ENCODE measurements at places on chromosomes 16 and 17.

DNA sequence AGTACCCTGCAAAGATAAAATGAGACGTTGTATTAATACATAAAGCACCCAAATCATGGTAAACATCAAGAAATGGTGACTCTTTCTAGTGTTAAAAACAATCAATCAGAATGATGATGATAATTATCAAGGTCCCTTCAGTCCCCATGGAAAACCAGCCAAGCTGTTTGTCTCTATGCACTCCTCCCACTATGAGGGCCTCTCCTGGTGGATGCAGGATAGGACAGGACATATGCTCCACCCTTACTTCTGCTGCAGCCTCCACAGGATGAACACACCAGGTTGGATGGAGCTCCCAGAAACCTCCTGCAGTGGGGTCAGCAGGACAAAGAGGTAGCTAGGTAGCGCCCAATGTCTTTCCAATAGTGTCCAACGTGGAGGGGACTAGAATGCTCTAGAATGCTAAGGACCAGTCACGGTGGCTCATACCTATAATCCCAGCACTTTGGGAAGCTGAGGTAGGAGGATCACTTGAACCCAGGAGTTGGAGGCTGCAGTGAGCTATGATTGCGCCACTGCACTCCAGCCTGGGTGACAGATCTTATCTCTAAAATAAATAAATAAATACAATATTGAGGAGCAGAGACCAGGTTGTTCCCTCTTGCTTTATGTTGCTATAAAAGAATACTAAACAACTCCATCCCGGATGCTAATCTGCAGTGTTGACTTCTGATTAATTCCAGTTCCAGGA is 9.9 kb upstream of the KDM8 start:
- DNase-seq = no peak

DNA sequence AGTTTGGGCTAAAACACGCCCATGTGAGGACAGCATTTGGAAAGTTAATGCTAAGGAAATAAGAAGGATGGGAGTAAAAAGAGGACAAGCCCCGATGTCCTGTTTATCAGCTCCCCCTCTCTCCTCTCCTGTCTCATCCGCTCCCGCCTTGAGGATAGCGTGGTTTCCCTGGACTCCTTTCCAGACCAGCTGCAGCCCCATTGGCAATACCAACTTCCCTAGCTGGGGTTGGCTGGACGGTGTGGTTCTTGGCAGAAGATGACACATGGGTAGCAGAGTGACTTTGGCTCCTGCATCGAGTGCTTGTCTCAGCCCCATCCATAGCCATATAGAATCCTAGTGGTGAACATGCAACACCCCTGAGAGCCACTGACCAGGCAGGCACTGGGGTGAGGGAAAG is 185.9 kb downstream of the CCDC182 start:
- no peak for DNase-seq

DNA sequence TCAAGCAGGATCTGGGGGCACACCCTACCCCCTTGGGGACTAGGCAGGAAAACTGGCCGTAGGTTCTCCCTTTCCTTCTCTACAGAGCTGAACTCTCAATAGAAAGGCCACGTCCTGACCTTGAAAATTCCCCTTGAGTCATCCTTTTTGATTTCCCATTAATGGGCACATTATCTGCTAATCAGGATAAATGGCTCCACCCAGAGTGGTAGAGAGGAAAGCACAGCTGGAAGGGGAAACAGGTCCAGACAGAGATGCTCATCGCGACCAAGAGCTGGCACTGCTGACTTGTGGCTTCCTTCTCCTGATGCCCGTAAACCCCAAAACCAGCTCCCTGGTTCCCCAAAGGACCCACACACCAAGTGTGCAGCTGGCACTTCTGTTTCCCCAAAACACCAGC is 206.5 kb upstream of the CDH5 start:
- DNase-seq = no peak

- DNase-seq = no peak
Observed at GRCh38 chr17:46020023-46020761, 21.1 kb downstream of the STH start.

DNA sequence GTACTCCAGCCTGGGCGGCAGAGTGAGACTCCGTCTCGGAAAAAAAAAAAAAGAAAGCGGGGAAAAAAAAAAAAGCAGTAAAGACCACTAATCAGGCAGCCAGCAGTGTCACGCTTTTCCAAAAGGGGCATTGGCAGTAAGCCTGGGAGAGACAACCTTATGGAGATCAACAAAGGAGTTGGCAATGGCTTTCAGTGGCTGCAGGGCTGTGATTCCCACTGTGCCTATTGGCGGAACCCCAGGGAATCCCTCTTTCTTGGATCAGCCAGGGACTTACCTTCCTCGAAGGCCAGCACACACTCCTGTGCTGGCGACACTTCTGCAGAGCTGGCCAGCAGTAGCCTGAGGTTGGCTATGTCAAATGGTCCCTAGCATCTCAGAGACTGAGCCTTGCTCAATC is 43.2 kb upstream of the ZFHX3 start:
- no peak for DNase-seq

- DNase-seq = no peak
Observed at GRCh38 chr16:48561960-48562393, 48.0 kb downstream of the N4BP1 start.

GRCh38 chr17:54626146-54626703 is 274.4 kb upstream of the TOM1L1 start:
- DNase-seq = no peak

DNA sequence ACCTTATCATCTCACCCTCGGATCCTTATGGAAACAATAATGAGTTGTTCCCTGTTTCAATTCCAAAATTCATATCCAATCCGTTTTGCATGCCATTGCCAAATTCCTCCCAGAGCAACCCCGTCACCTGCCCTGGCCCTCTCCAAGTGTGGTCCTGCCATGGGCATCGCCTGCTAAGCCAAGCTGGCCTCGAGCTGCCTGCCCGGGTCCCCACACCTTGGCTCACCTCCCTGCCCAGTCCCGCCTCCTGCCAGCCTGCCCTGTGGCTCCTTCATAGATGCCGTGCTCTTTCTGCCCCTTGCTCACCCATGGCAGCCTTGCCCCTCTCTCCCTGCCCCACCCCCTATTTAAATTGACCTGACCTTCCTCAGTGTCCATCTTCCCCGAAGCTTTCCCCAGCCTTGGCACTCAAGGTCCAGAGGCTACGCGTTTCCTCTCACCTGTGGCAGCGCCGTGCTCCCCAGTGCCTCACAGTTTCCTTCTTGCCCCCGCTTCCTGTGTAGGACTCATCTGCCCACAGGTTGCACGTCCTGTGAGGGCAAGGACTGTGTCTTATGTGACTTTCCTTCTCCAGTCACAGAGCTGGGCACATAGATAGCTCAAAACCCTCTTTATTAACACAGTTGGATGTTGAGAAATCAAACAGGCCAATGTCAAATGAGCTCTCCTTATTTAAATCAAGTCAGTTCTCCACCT is 12.7 kb downstream of the MAPT start:
- DNase-seq = no peak

DNA sequence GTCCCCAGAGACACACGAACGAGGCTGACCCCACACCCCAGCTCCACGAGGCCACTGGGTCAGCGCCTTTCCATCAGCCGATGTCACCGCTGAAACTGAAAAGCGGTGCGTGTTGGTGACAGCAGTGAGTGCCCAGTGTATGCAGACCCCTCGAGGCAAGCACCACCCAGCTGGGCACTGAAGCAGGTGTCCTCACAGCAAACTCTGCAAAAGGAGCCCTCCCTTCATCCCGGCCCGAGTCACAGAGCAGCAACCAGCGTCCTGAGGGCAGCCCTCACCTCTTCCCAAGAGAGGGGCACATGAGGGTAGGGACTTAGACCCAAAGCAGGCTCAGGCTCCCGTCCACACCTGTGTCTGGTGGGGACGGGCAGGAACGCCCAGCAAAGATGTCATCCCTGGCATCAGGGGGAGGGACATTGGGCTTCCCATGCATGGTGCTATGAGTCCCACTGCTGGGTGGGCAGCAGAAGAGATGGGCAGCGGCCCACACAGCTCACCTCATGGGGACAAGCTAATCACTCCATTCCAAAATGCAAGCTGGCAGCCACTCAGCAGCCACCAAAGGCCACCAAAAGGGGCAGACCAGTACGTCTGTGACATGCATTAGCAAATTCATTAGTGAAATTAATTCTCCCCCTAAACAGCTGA is 49.2 kb downstream of the RBFOX3 start:
- DNase-seq = no peak

- no peak for DNase-seq
Observed at GRCh38 chr16:15770107-15770506, 86.7 kb downstream of the MYH11 start.

DNA sequence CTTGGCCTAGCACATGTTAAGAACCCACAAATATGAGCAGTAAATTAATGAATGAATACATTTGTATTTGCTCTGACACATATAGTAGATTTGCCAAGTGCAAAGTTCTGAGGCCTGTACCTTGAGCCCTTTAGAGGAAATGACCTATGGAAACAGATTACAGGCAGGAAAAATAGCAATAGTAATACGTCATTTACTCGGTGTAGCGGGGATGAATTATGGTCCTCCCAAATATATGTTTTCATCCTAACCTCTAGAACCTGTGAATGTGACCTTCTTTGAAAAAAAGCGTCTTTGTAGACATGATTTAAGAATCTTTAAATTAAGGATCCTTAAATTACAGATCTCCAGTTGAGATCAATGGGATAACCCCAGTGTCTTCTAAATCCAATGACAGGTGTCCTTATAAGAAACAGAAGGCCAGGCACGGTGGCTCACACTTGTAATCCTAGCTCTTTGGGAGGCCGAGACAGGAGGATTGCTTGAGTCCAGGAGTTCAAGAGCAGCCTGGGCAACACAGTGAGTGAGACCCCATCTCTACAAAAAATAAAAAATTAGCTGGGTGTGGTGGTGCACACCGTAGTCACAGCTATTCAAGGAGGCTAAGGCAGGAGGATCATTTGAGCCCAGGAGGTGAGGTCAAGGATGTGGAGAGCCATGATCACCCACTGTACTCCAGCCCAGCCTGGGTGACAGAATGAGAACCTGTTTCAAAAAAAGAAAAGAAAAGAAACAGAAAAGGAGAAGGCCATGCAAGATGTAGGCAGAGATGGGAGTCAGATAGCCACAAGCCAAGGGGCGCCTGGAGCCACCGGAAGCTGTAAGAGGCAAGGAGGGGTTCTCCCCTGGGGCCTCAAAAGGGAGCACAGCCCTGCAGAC is 5.1 kb upstream of the ITPRIPL2 start:
- DNase-seq = no peak

DNA sequence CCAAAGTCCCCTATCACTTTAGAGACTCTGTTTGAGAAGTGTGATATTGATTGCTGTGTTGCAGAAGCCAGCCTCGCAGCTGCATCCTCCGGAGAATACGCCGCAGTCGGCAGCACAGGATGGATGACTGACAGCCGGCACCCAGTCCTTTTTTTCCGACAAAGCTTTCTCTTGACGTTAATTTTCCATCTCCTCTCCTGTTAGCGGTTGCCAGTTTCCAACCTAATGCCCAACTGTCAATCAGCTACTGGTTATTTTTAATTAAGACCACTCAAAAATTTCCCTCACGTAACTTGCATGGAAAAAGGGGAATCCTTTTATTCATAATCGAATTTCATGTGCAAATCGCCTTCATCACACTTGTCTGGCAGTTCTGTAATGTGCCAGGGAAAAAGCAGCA is 953.9 kb downstream of the CDH11 start:
- DNase-seq = no peak

DNA sequence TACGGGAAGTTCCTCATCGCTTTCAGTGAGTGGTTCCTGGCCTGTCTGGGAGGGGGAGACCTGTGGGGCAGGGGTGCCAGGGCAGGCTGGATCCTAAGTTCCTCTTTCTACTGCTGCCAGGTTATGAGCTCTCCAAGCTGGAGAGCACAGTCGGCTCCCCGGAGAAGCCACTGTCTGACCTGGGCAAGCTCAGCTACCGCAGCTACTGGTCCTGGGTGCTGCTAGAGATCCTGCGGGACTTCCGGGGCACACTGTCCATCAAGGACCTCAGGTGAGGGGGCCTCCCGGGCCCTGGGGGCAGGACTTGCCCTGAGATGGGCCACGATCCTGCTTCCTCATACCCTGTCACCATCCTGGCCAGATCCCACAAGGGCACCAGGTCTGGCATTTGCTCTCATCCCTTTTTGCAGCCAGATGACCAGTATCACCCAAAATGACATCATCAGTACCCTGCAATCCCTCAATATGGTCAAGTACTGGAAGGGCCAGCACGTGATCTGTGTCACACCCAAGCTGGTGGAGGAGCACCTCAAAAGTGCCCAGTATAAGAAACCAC is 5.1 kb downstream of the PRSS8 start:
- DNase-seq = no peak

GRCh38 chr16:75053791-75054555 is 55.1 kb downstream of the ZNRF1 start:
- DNase-seq = no peak

DNA sequence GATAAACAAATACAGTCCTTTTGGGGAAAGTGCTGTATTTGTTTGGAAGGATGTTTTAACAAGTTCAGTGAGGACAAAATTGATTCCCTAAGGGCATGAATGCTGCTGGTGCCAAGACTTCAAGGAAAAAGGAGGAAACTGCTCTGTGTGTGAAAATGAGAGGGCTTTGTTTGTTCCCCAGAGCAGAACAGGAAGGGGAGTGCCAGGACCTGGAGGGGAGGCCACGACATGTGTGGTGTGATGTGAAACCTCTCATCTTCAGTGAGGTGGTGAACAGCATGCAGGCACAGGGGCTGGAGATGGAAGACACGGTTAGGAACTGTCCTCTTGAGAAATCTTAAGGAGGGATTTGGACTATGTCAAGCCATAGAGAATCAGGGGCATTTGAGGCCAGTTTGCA is 46.6 kb upstream of the GRIN2A start:
- DNase-seq = no peak

GRCh38 chr16:75266738-75267630 is 15.6 kb upstream of the BCAR1 start:
- peak; percentile 77 for DNase-seq

- no peak for DNase-seq
Observed at GRCh38 chr17:67359960-67360791, 6.2 kb downstream of the PSMD12 start.

- DNase-seq = no peak
Observed at GRCh38 chr17:77480199-77480508, 339.4 kb downstream of the SEC14L1 start.

- no peak for DNase-seq
Observed at GRCh38 chr17:35089586-35090296, 26.2 kb upstream of the RFFL start.

GRCh38 chr17:63550817-63551639 is 751 bp downstream of the DCAF7 start:
- peak; percentile 5 for DNase-seq

GRCh38 chr16:21643785-21644184 is 8.6 kb downstream of the IGSF6 start:
- no peak for DNase-seq

DNA sequence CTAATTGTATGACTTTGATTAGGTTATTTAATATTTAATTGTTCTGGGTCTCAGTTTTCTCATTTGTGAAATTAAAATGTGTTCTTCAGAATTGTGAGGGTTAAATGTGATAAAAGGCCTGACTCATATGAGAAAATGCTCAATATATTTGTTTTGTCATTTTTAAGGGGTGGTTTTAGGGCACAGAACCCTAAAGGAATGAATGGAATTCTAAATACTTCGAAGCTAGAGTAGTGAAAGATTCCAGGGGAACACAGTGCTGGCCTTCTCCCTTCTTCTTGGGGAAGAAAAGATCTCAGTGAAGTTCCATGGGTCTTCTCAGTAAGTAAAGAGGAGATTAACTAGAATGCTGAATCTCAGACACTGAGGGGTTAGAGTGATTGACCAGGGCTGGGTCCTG is 3.9 kb upstream of the SMPD3 start:
- no peak for DNase-seq

GRCh38 chr17:73335591-73336407 is 24.0 kb upstream of the CDC42EP4 start:
- DNase-seq = no peak

GRCh38 chr16:11303405-11304138 is 22.4 kb upstream of the PRM1 start:
- DNase-seq = no peak

- DNase-seq = no peak
Observed at GRCh38 chr17:35252651-35253050, 9.8 kb downstream of the SLFN5 start.
